HT-29 (cell line): ENCODE measurements at places on chromosomes 5 and 9. TPM values are rescaled to one million over a fixed set of nuclear protein-coding genes. Genes with fewer than 3 reads are reported as not detected.

DNA sequence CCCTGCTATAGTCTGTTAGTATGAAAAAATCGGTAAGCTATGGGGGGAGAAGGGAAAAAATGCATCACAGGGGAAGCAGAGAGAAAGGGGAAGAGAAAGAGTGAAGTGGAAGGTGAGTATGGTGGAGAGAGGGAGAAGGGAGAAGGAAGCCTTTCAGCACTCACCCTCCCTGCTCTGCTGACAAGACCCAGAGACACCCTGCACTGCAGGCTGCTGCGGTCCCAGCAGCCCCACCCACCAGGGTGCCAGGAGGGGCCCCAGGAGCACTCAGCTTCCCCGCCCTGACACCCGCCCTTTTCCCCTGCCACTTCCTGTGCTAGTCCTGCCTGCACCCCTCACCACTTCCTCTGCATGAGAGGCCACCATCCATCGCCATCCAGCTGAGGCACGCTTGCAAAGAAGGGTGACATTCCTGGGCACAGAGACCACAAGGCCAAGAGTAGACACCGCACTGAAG lies 12.7 kb downstream of the STK10 start:
- DNase-seq: peak; percentile 39

DNA sequence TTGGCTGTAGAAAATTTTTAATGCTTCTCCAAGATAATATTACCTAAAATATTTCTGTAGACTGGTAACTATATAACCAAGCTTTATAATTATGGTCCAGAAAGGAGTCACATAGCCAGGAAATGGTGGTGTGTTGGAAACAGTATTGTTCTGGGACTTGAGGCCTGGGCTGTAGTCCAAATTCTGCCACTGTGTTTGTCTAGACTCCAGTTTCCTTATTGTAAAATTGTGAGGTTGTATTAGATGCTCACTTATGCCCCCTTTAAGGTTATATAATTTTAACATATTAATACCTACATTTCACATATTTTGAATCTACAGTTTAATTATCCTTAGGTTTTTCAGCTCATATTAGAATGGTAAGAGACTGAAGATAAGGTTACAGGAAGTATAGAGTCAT lies 42.4 kb downstream of the STX17 start:
- DNase-seq: no peak

DNA sequence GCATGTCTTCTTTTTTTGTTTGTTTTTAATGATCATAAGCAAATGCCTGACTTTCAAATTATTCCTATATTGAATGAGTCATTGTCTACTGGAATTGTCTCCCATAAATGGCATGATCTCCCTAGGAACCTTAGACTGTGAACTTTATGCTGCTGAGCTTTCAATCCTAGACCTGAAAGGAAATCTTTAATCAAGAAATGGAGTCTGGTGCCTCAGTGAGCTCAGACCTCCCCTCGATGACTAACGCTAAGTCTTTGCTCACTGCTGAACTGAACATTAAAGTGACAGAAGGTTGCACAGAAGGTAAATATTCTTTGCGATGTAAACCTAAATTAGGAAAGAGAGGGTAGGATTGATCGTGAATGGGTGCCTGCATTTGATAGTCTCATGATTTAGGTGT lies 745.2 kb upstream of the WWC1 start:
- no peak for DNase-seq

The CNTFR gene
- not detected in 2 replicates for total RNA-seq

GRCh38 chr5:178340637-178341036 lies 108.0 kb upstream of the PHYKPL start:
- no peak for DNase-seq

GRCh38 chr5:157189223-157189622 lies 8.6 kb downstream of the ITK start:
- no peak for DNase-seq

The GRXCR2 gene
- total RNA-seq: not detected in 2 replicates

DNA sequence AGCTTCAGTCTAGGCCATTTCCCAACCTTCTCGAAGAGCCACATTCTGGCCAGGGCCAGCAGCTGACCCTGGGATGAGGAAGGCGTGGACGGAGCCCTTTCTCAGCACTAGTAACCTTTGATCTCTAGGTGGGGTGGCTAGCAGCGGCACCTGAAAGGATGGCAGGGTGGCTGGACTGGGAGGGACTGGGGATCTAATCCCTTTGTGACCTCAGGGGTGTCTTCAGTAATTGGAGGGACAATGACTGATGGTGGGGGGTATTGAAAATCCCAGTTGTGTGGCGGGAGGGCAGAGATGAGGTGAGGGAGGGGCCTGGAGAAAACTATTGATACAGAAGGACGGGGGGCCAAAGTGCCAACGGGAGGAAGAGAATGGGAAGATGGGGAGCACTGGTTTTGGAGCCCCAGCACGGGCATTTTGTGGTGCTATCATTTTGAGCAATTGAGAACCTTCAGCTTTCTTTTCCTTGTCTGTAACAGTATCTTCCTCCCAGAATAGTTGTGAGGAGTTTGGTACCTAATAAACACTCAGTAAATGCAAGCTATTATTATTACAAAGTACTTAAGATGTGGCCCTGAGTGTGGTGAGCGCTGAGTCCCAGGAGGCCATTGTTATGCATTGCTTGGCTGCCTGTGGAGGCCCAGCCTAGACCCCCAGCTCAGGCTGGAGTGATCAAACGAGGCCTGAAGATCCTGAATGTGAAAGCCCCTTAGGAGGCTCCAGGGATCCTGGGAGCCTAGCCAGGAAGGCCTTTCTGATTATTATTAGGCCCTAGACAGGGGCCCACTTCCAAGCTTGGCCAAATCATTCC lies 37.3 kb upstream of the UBE2D2 start:
- DNase-seq: no peak

DNA sequence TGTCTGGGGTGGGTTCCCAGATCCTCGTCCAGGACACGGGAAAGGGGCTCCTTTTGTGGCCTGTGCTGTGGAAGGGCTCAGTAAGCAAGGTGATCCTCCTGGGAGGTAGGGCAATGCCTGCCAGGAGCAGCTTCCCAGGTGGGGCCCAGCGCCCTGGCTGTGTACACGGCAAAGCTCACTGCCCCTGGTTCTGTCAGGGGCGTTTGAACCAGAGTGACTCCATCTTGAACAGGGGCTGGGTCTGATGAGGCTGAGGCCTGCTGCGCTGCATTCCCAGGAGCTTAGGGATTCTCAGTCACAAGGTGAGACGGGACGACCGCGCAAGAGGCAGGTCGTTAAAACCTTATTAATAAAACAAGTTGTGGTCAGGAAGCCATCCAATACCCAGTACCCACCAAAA lies 19.9 kb upstream of the SLC12A7 start:
- DNase-seq: no peak

The PCDHGA7 gene
- 0.03 TPM in 1 of 2 replicates, not detected in the other for total RNA-seq
